ENCODE measurements at places on chromosomes 5 and 9.
A peak's percentile ranks its signal among the peaks of the same experiment; 100 is the strongest.

GRCh38 chr9:70519912-70520724 lies 105.7 kb upstream of the KLF9 start:
- no peak for DNase-seq

- DNase-seq: no peak
These were observed 41.5 kb upstream of the NOTCH1 start for GRCh38 chr9:136587145-136587943.

GRCh38 chr5:73815631-73816030 lies 189.6 kb downstream of the ARHGEF28 start:
- no peak for DNase-seq

DNA sequence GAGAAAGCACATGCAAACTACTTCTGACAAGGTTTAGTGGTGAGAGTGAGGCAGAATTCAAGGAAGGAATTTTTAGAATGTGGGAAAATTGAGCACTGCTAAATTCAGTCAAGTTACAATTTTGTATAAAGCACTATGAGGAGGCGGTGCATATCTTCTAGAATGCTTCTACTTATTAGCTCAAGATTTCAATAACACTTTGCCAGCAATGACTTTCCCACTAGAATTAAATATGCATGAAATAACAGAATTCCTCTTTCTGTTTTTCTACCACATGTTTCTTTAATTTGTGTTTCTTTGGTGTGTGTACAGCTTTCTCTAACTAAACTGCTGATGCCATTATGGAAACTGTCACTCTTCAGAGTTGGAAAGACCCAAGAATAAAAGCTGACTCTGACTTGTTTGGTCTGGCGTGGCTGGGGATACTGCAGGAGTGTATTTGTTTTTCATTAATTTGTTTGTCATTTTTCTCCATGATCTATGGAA lies 163.5 kb downstream of the ARSB start:
- no peak for DNase-seq

- peak; percentile 29 for DNase-seq
These were observed 1.0 kb downstream of the TLE4 start for GRCh38 chr9:79572608-79573411.

- DNase-seq: no peak
These were observed 49.1 kb upstream of the TEK start for GRCh38 chr9:27059907-27060306.

GRCh38 chr9:34988218-34989002 lies 1.1 kb upstream of the DNAJB5 start:
- DNase-seq: no peak

DNA sequence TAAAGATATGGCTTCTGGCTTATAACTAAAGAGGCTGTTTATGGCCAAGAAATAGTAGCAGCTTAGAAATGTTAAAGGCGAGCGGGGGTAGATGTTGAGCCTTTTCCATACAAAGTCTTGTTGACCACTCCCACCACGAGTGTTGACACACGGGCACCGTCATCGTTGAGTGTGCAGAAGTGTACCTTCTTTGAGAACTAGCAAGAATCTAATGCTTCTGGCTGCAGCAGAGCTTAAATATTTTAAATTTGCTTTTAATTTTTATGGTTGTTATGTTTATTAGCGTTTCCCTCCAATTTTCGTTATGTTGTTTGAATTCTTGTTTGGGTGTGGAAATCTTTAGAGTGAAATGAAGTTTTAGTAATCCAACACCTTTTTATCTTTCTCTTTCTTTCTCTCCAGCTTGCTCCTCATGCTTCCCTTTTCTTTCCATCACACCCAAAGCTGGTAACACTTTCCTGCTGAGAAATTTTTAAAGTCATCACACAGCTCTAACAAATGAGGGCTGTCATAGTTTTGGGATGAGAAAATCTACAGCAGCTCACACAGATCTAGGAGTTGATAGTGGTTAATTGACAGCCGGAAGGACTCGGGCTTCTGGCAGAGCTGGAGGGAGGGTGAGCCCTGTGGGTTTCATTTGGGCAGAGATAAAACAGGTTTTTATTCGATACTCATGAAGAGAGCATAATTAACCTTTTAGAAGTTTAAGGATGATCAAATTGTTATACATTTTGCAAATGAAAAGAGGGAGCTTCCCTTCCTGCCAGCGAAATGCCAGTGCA lies 120.1 kb upstream of the ZNF608 start:
- no peak for DNase-seq

DNA sequence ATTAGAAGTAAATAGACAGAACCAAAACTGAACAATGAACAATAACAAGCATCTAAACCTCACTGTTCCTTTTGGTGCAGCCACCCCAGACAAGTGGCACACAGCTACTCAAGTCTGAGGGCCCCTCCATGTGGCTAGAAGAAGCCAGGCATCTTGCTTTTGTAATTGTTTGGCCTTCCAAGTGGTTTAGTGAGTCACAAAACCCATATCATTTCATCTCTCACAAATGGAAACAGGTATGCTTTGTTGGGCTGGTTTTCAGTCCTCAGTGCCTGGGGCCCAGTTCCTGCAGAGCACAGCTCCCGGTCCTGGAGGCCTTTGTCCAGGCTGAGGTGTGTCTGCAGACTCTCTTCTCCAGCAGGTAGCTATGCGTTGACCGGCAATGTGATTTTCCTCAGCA lies 16.7 kb downstream of the PRLR start:
- DNase-seq: no peak

GRCh38 chr5:148957591-148958202 lies 105.2 kb downstream of the SH3TC2 start:
- peak; percentile 37 for DNase-seq

GRCh38 chr5:58849921-58850667 lies 267.2 kb downstream of the RAB3C start:
- no peak for DNase-seq

DNA sequence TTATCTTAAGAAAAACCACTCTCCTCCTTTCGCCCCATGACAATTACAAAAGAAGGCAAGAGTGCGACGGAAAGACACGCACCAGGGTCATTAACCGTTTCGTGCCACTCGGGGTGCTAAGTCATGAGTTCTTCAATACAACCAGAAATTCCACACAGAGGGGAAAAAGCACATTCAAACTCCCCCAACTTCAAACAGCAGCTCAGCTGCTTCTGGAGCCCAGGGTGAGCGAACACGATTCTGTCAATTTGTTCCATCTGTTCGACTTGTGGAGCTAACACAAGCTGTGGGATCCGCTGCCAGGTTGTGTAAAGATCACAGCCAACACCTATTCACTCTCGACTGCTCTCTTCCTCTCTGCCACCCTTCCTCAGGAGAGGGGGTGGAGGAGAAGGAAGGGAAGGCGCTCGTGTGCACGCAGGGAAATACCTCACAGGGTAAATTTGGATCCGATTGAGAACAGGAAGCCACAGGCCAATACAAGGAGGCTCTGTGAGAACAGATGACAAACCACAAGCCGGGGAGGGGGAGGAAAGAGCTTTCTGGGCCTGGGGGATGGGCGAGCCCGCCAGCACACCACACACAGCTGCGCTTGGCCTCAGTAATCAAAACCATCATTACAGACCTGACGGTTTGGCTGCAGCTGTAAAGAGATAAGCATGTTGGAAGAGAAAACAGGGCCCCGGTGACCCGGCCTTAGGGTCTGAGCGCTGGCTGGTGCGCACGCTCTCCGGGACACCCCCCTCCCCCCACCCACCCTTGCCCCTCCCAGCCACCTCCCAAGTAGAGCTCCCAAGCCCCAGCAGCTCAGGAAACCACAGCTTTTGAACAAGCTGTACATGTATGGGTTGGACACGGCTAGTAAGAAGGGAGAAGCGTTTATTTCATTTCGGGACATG lies 54.3 kb downstream of the PTCH1 start:
- no peak for DNase-seq

DNA sequence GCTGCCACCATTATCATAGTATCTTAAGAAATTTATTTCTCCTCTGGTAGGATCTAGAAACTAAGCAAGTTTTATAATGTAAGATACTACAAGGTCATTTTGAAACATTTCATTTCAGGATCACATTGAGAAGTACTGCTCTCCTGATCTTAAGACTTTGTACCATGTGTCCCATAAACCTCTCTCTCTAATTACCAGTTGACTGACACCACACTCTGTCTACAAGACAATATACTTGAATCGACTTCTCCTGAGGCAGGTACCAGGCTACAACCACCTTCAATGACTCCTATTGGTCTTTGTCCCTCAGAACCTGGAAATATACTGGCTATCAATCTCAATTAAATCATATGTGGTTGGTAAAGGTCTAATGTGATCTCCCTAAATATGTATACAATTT lies 597.0 kb downstream of the PTPRD start:
- DNase-seq: no peak

GRCh38 chr5:33524476-33524875 lies 83.7 kb downstream of the TARS1 start:
- DNase-seq: no peak

- no peak for DNase-seq
These were observed 19.9 kb upstream of the ADRB2 start for GRCh38 chr5:148806520-148806931.

DNA sequence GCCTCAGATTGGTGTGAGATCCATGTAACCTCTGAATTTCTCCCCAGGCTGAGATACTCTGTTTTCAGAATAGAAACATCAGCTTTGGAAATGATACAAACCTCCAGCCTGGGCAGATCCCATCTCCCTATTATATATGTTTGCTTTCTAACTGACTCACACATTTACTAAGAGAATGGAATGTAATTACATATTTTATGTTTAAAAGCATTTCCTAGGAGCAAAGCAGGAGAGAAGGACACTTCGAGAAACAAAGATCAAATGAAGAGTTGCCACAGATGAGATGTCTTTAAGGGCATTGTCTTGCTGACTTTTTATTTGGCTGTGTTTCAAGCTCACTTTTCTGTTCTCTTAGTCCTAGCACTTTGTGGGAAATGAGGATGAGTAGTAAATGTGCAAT lies 96.3 kb downstream of the CDH18 start:
- no peak for DNase-seq

- peak; percentile 72 for DNase-seq
These were observed 28.5 kb downstream of the GLRA1 start for GRCh38 chr5:151896031-151896691.

GRCh38 chr5:68180121-68181038 lies 35.2 kb upstream of the PIK3R1 start:
- DNase-seq: no peak

DNA sequence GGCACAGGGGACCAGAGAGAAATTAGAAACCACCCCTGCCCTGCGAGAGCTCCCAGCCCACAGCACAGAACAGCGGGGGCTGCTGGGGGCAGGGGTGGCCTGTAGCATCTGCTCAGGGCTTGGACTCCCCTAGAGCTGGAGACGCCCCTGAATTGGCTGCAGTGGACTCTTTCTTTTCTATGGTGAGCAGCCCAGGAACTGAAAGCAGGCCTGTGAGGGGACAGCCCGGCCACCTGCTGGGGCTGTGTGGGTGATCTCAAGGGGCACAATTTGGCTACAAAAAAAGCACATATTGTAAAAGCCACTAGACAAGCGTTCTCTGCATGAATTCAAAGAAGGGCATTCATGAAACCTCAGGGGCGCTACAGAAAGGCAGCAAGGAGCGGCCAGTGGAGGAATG lies 57.5 kb upstream of the ICE1 start:
- DNase-seq: no peak

- DNase-seq: no peak
These were observed 34.7 kb downstream of the LHX3 start for GRCh38 chr9:136170006-136170901.

DNA sequence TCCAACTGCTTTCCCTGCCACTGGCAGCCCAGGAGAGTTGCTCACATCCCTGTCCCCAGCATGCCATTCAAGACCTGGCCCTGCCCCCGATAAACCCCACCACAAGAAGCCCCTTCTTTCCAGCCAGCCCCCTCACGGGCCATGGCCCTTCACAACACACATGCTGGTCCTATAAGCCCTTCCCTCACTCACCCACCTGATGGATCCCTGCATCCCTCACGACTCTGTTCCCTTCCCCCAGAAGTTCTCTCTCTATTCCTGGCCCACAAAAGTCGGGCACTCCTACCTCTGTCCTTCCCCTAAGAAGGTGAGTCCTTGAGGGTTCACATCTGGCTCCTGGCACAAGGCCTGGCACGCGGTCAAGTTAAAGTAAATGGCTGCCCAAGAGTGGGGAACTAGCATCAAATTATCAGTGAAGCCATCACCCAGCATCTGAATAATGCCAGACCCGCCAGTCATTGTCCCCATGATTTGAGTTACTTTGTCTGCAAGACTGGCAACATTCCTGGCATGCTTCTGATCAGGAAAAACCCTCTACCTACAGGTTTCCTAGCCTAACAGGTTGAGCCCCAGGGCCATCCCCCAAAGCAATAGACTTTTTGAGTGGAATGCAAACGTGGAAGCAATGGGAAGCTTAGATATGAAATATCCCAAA lies 65.9 kb downstream of the CRB2 start:
- DNase-seq: no peak

- no peak for DNase-seq
These were observed 110.8 kb downstream of the FBXL17 start for GRCh38 chr5:108271127-108271526.

GRCh38 chr9:18610956-18611355 lies 137.0 kb downstream of the ADAMTSL1 start:
- DNase-seq: no peak

- DNase-seq: peak; percentile 83
These were observed 18.0 kb downstream of the ATOX1 start for GRCh38 chr5:151740336-151740942.

GRCh38 chr5:111232311-111233051 lies 8.3 kb downstream of the CAMK4 start:
- DNase-seq: no peak

GRCh38 chr5:66829358-66829674 lies 233.1 kb downstream of the MAST4 start:
- no peak for DNase-seq

GRCh38 chr5:64603676-64604075 lies 86.6 kb upstream of the SHISAL2B start:
- no peak for DNase-seq

GRCh38 chr5:25754895-25755294 lies 1110.1 kb upstream of the CDH10 start:
- DNase-seq: peak; percentile 3

DNA sequence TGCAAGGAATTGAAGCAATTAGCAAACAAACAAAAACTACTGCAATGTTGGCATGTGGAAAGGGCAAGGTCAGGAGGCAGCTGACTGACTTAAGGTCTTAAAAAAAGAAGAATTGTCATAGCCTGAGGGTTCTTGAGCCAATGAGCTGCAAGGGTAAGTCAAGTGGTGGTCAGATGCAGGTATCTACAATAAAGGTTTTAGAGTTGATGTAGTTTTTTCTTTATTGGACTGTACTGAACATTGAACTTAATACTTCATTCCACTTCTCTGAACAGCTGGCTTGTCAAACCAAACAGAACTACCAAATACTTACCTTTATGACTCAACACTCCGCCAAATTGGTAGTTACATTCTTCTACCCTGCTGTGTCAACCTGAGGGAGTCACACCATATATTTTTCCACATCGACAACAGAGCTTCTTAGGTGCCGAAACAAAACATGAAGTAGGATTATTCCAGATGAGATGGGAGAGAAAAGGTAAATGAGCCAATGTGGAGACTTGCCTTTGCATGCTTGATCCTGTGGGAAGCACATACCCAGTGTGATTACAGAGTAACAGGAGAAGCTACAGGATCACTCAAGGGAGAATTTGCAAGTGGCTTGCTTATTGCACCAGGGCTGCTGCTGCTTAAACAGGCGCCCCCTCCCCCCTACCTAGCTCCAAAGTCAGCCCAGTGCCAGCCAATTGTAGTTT lies 35.3 kb downstream of the EQTN start:
- DNase-seq: no peak

All from SW 1271 (cell line).